Fibroblast of villous mesenchyme (primary cell): ENCODE measurements at places on chromosomes 11 and 22. TPM values are rescaled to one million over a fixed set of nuclear protein-coding genes. Genes with fewer than 3 reads are reported as not detected.

CCDC73 gene
- total RNA-seq = not detected in 2 replicates

HSD17B12 gene
- total RNA-seq = 107 and 148 TPM in 2 replicates

UBQLN3 gene
- total RNA-seq = 0.43 TPM in 1 of 2 replicates, not detected in the other

DRG1 gene
- total RNA-seq = 75.4 and 92.8 TPM in 2 replicates

GP1BB gene
- 0.86 and 2.6 TPM in 2 replicates for total RNA-seq

FAM83F gene
- not detected in 2 replicates for total RNA-seq

MS4A3 gene
- not detected in 2 replicates for total RNA-seq

IGF2 gene
- total RNA-seq = 26.8 and 44.8 TPM in 2 replicates

TEX54 gene
- not detected in 2 replicates for total RNA-seq

TAGLN gene
- 4,185 and 5,577 TPM in 2 replicates for total RNA-seq

LRRC55 gene
- total RNA-seq = not detected in 2 replicates

PLAAT5 gene
- total RNA-seq = not detected in 2 replicates

PRG2 gene
- not detected in 2 replicates for total RNA-seq

PHETA2 gene
- 19.0 and 21.2 TPM in 2 replicates for total RNA-seq

FIBIN gene
- total RNA-seq = 25.9 and 26.4 TPM in 2 replicates

NPAT gene
- total RNA-seq = 15.8 and 19.0 TPM in 2 replicates

SCN4B gene
- total RNA-seq = not detected in 2 replicates
